Stimulated activated CD4-positive, alpha-beta T cell treated with anti-CD3 and anti-CD28 coated beads, Interleukin-1b, Interleukin-23, amount 100 ng/mL, for 1 hour (primary cell): ENCODE measurements at places on chromosomes 6 and 20.

DNA sequence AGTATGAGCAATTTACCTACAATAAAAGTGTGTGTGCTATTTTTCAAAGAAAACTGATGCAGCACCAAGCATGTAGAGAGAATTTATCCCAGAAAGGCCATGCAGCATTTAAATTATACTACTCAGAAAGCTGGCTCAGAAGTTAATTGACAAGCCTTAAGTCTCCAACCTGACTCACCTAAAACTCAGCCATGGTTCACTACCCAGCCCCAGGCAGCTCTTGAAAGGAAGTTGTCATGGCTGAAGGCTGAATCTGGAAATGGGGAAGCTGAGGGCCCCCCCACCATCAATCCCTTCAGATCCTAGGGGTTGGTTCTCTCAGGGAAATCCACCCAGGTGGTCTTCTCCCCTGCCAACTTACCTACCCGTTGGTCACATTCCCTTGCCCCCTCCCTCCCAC is 19.7 kb downstream of the PPIL6 start:
- no peak for DNase-seq

- no peak for DNase-seq
Observed at GRCh38 chr6:72856801-72857200, 234.9 kb downstream of the KCNQ5 start.

DNA sequence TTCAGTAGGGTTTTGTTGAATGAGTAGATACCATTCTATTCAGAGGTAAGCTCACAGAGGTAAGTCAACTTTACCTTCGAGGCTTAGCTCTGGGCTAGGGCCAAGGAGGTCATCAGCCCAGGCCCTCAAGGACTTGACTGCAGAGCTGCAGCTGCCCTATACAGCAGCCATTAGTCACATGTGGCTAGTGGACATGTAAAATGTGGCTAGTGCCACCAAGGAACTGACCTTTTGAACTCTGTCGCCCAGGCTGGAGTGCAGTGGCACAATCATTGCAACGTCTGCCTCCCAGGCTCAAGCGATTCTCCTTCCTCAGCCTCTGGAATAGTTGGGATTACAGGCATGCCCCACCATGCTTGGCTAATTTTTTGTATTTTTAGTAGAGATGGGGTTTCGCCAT is 47.9 kb upstream of the EPB41L1 start:
- no peak for DNase-seq

GRCh38 chr6:161444464-161444863 is 170.6 kb upstream of the AGPAT4 start:
- no peak for DNase-seq

GRCh38 chr20:64001607-64002011 is 20.7 kb downstream of the PRPF6 start:
- DNase-seq = no peak

DNA sequence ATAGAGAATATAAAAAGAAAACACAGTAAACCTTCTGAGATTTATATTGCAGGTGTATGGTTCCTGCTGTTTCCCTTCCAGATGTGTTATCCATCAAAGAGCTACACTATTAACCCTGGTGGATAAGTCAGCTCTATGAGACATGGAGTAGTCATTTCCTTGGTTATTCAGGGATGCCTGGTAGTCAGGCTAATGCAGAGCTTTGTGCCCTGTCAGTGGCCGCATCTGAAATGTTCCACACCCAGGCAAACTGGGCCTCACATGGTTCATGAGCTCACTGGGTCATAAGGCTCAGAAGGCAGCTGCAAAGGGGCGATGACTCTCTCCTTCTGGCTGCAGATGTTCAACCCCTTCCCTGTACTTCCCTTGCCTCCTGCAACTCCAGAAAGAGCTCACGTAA is 473.6 kb downstream of the EPHA7 start:
- DNase-seq = no peak

DNA sequence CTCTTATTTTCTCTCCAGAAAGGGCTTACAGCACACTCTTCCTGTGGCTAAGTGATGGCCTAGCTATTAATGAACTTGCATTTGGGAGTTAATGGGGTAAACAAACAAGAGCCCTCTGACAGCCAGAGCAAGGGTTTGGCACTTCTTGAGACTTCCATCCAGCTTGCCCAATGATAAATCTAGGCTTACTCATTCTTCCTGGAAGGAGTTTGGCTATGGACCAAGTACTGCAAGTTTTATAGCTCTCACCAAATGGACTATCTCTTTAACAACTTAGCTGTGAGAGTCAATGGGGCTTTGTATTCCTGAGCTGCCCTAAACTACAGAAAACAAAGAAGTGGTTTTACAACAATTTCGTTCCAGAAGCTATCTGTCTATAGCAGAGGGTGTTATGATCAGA is 16.7 kb upstream of the PI3 start:
- DNase-seq = no peak

DNA sequence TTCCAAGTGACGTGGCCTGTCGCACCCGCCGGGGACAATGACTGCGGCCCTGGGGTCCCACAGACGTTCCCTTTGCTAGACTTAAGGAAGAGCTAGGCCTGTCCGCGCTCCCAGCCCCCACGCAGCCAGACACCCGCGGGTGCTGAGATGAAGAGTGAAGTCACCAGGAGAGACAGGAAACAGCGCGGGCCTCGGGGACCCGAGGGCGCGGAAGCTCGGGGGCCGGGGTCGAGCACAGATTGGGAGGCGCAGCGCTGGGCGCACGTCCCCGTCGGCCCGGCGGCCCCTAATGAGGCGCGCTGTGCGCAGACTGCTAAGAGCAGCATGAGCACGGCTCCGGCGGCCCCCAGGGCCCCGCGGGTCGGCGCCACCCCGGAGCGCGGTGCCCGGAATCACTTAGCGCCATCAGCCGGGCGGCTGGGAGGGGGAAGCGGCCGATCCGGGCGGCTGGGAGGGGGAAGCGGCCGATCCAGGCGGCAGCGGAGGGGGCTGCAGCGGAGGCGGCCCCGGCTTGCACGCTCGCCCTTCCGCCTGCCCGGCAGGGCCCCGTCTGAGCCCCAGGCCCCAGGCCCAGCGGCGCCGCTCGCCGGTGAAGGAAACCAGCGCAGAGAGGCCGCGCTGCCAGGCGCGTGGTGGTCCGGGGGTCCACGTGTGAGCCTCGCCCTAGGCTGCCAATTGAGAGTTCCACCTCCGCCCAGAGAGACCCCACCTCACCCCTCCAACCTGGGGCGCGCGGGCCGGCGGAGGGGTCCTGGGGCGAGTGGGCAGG is 8.3 kb upstream of the AVP start:
- DNase-seq = no peak

- no peak for DNase-seq
Observed at GRCh38 chr6:116385459-116385802, 14.7 kb downstream of the DSE start.

DNA sequence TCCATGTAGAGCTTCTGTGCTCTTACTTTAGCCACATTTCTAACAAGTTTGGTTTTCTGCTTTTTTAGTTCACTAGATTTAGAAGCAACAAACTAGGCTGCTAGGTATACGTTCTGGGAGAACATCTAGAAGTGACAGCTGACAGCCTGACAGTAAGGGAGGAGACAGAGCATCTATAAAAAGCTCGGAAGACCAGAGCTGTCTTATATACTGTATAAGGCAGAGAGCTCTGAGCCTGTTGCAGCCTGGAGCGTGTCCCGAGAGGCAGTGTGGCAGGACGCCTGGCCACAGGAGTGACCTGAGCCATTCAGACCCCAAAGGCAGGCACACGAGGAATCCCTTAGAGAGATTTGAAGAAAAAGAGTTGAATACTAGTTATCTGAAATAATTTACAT is 24.6 kb downstream of the PPP1R14C start:
- no peak for DNase-seq

- DNase-seq = no peak
Observed at GRCh38 chr20:33176101-33176500, 8.1 kb downstream of the BPIFA2 start.

DNA sequence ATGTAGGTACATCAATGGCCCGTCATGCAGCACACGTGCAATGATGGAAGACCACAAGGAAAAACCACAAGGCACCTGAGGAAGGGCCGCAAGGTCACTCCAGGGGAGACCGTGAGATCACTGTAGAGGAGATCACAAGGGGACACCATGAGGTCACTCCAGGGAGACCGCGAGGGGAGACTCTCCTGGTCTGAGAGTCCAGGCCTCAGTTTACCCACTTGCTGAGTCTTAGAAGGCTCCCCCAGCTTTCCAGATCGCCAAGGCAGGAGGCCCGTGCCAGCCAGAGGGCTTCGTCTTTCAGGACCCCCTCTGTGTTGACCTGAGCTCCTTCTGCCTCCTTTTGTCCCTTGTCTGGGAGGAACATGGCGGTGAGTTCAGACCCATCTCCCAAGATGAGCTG is 232.2 kb downstream of the ERMARD start:
- DNase-seq = no peak

- no peak for DNase-seq
Observed at GRCh38 chr6:29071831-29072723, 15.0 kb downstream of the OR2B3 start.

DNA sequence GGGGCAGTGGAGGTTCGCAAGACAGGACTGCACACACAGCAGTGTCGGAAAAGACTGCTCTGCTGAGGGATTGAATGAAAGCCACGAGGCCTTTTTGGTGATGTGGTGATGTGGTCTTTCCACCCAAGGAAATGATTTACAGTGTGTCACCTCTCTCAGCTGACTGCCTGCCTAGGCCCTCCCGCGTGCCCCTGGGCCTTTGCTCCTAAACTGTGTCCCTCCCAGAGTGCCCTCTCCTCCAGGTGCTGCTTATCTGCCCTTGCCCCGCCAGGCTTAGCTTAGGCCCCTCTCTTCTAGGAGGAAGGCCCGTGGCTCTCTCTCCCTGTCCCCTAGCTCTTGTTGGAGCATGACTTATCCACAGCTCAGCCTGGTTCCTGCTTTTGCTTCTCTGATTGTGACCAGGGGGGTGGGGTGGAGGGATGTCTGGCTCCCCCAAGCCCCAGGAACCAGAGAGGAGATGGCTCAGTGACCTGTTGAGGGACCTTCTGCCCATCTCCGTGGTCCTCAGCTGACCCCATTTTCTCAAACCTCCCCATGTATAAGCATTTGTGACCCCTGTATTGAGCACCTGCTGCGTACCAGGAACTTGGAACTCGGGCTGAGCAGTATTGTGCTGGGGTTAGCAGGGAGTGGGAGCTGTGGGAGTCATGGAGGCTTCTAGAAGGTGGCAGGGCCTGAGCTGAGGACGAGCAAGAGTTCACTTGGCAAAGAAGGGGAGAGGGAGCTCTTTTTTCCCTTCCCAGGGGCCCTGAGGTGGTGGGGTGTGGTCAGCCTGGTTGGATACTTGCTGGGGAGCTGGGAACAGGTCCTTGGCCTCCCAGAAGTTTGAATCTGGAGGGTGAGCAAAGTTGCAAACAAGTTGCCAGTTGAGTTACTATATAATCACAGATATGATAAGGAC is 2.2 kb downstream of the SRC start:
- no peak for DNase-seq

DNA sequence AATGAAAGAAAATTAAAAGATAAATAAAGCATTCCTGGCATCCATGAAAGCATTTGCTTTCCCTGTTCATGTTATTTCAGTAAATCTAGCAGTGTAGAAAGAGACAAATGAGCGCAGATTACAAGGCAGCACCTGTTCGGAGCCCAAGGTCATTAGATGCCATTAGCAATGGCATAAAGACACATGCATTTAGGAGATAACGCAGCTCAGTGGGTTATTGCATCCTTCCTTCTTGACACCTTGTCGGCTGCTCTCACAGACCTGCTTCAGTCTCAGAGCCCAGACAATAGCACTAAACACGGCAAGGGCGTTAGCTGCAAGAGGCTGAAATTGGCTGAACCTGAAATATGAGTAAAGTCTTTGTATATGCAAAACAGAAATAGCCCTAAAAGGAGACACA is 140.3 kb downstream of the ATXN1 start:
- DNase-seq = no peak

DNA sequence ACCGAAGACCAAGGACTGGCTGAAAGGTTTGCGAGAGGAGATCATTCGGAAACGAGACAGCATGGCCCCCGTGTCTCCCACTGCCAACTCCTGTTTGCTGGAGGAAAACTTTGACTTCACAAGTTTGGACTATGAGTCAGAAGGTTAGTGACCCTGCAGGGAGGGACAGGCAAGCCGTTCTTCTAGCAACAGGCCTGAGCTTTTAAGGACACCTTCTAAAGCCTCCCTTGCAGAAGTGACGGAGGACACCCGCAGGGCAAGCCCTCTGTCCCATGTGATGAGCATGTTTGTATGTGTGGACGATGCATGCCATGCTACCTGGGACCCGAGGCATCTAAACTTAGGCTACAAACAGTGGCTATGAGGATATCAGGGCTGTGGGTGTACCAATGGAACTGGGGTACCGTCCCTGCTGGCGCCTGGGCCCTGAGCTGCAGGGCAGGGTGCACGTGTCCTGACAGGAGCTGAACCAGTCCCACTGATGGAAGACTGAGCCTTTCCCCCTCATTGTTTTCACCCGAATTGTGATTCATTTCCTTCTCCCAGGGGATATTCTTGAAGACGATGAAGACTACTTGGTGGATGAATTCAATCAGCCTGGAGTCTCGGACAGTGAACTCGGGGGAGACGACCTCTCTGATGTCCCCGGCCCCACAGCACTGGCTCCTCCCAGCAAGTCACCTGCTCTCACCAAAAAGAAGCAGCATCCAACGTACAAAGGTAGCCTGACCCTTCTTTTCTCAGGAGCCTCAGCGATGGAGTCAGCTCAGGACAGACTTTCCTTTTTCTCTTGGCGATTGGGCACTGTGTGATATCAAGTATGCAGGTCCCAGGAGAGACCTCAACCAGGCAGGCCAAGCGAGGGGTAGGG is 84.4 kb downstream of the SERAC1 start:
- no peak for DNase-seq

DNA sequence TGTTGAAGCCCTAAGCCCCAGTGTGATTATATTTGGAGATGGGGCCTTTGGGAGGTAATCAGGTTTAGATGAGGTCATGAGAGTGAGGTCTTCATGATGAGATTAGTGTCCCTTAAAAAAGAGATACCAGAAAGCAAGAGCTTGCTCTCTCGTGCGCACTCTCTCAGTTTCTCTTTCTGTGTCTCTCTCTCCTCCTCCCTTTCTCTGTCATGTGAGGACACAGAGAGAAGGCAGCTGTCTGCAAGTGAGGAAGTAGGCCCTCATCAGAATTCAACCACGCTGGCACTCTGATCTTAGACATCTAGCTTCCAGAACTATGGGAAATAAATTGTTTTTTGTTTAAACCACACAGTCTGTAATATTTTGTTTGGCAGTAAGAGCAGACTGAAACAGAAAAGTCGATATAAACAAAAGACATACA is 180.5 kb downstream of the IBTK start:
- DNase-seq = no peak
